Inflammatory macrophage (primary cell): ENCODE measurements at places on chromosomes 1 and 21.

DNA sequence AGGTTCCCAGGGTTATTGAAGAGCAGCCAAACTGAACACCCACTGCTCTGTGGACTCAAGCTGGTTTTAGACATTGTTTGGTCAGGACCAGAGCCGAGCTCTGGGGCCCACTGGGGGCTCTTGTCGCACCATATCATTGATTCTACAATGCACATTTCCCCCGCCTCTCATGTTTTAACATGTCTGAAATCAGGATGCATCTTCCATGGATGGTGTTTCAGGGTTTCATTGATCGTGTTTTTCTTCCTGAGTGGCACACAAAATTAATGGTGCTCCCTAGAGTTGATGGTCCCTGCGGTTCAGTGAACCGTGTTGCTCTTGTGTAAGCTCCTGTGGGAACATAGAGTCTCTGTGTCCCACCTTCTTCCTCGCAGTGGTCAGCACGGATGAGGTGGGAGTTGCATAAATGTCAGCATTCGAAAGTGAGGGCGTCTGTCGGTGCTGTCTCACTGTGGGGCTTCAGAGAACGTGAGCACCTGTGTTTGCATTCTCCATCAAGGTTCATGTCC is 38.3 kb downstream of the GALNT2 start:
- no peak for DNase-seq

DNA sequence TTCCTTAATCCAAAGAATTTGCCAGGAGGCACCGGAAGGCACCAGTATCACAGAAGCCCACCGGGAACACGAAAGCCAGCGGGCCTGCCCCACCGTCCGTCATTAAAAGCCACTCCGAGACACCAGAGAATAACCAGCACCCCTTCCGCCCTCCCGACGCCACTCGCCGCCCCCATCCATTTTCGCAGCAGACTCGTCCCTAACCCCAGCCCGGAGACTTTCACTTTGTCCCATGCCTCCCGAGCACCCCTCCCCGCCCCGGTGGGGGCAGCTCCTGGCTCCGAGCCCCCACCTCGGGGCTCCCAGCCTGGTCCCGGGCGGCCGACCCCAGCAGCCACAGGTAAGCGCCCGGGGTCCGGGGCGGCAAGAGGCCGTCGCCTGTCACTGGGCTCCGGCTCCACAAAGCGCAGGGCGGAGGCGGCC is 105.4 kb downstream of the SLC45A1 start:
- DNase-seq, result peak; percentile 16

DNA sequence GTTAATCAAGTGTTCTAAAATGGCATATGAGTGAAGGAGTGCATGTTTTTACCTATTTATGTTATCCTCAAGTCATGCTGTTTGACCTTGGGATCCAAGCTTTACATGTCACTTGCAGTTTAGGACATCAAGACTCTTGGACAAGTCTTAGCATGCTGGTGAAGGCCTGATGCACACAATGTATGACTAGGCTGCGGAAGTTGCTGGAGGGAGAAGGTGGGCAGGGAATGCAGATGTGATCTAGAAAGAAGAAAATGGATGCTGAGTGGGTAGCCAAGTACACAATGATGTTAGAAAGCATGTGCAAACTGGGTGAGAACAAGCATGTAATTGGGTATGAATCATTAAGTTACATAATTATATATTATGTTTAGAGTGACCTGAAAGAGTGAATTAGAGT is 301.8 kb downstream of the BRINP2 start:
- DNase-seq, result no peak

- DNase-seq, result peak; percentile 24
Measured at GRCh38 chr1:167293057-167293456, 72.4 kb downstream of the POU2F1 start.

GRCh38 chr1:164504749-164505148 is 54.2 kb upstream of the PBX1 start:
- peak; percentile 1 for DNase-seq

- DNase-seq, result no peak
Measured at GRCh38 chr21:43351501-43352153, 75.3 kb downstream of the SIK1 start.
